ENCODE measurements at places on chromosomes 7 and 10. TPM values are rescaled to one million over a fixed set of nuclear protein-coding genes. Genes with fewer than 3 reads are reported as not detected.

The CRTAC1 gene
- total RNA-seq: 4.3 TPM

The ACBD7 gene
- total RNA-seq: 0.41 TPM

The BHLHA15 gene
- total RNA-seq: not detected

- no peaks in the 10 kb centered on the region for H3K4me1 ChIP-seq
- DNase-seq: no peak
- H3K27me3 ChIP-seq: no peaks in the 10 kb centered on the region
- H3K36me3 ChIP-seq: peaks cover 57% of the 10 kb centered on the region
Measured at GRCh38 chr7:99457650-99458493, 8.1 kb downstream of the ATP5MF start.

DNA sequence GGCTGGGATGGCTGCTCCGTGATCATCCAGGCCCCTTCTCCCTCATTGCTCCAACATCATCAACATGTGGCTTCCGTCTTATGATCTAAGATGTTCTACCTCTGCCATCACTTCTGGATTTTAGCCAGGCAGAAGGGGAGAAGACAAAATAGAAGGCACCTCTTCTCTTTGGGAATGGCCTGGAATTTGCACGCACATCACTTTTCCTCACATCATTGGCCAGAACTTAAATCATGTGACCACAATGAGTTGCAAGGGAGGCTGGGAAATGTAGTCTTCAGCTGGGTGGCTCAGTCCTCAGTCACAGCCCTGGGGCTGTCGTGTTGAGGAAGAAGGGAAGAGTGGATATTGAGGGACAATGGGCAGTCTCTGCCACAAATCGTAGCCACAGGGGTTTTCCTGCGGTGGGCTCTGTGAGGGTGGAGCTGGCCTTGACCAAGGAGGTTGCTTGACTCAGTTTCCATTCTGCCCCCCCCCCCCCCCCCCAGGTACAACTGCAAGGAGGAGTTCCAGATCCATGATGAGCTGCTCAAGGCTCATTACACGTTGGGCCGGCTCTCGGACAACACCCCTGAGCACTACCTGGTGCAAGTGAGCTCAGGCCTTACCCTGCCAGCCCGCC lies 50.3 kb downstream of the PALD1 start:
- no peak overlapping the region for H3K27ac ChIP-seq
- H3K4me1 ChIP-seq: no peaks in the 10 kb centered on the region
- no peaks in the 10 kb centered on the region for H3K27me3 ChIP-seq
- H3K36me3 ChIP-seq: no peaks in the 10 kb centered on the region
- no peak for DNase-seq
